NCI-H345 (cell line): ENCODE measurements at places on chromosomes 6 and 20.

DNA sequence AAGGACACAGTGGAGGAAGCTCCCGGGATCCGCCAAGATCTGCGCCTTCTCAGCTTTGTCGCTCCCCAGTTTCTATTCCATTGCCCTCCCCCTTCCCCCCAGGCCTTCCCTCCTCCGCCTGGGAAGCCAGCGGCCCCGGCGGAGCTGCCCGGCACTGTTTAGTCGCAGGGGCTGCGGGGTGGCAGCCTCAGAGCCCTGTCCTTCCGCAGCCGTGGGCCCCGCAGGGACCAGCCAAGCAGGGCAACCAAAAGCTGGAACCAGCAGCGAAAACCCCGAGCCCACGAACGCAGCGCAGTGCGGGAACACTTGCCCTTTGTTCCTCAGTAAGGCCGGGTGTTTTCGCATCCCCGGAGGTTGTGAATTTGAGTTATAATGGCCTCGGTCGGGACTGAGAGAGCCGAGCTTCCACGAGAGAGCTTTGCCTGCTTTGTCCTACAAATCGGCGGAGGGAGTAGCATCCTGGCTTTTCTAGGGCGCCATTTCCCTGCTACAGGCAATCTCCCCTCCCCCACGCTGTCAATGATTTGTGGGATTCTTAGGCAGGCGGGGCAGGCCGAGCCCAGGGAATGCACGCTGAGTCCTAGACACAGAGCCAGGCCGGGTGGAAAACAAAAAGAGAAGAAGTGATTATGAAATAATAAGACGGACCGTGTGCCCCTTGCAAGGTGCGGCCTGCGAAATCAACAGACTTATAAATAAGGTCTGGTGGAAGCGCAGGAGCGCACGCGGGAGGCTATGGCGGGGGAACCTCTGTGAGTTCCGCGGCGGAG is 4.0 kb upstream of the TUBB2B start:
- DNase-seq = peak; percentile 70

- DNase-seq = no peak
Measured at GRCh38 chr20:15937179-15937578, 636.1 kb downstream of the KIF16B start.

- DNase-seq = peak; percentile 17
Measured at GRCh38 chr6:75368151-75368779, 83.7 kb upstream of the TMEM30A start.

DNA sequence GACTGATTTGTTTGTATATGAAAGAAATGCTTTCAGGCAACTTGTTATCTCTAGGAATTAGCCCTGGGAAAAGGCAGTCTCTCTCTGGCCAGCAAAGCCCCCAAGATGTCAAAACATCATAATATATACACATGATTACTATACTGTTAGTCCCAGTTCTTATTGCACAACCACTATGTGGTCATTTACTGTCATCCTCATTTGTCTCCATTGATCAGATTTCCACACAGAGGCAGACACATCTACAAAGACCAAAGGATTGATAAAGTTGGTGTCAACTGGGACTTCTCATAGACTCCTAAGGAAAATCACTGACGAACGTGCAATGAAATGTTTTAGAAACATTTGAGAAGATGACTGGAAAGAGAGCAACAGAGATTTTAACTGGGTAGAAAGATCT is 71.9 kb upstream of the POPDC3 start:
- DNase-seq = no peak

DNA sequence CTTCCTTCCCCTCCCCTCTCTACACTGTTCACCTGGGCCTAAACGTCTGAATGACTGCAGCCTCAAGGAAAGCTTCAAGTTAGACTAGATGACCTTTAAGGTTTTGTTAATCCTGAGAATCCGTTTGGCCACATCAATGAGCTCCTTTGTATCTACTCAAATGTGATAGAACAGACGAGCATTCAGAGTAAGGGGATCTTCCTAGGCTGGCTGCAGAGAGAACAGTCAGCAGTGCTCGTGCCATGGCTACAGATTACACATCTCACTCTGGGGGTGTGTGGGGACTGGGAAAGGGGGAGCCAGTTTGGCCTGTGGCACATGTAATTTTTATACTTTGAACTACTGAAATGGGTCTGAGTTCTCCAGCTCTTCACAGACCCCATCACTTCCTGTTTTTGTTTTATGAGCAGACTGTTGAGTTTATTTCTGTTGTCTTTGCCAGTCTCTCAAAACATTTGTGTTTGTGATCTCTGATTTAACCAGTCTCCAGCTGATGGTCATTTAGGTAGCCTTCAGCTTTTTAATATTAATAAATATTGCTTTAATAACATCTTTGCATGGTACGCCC is 50.9 kb downstream of the KCNS1 start:
- DNase-seq = no peak

- peak; percentile 30 for DNase-seq
Measured at GRCh38 chr6:137705160-137706082, 161.6 kb upstream of the TNFAIP3 start.

DNA sequence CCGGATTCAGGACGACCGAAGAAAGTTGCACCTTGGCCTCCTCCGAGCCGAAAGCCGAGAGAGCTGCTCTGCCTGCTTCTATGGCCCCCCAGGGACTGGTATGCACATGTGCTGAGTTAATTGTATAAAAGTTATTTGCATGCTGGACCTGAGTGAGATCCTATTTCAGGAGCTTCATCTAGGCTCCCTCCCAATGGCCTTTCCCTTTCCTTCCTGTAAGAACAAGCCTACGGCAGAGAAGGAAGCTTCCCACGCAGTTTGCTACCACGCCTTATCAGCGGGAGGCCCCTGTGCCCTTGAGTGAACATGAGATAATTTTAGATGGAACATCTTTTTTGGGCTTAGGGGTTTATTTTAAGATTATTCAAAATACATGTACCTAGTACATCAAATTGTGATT is 65.9 kb downstream of the RIN2 start:
- no peak for DNase-seq

DNA sequence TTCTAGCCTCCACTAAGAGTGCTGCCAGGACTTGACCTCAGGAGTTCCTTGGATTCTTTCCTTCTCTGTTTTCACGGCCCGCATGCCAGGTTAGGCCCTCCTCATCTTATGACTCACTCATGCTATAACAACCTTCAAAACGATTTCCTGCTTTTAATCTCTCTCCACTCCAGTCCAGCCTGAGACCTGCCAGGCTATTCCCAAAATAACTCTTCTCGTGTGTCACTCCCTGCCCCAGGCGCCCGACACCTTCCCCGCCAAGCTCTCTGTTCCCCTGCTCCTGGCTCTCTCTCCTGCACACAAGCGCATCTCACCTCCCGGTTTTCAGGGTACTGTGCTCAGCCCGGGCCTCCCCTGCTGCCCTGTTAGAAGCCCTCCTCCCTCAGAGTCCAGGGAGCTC is 64.1 kb upstream of the RPS6KA2 start:
- DNase-seq = no peak

DNA sequence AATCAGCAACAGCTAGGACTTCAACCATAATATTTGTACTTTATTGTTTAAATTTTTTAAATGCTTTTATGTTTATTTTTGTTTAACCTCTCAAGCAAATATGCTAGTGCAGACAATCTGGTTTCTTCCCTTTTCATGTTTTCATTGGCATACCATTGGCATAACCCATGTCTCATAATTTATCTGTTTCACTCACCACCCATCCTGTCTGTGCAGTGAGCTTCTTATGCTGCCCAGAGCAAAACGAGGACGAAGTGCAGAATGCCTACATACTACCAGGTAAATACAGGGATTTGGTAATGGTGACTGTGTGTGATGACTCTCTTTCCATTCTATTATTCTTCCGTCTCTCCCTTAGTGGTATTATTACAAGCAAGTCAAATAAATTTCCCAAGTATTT is 361.4 kb upstream of the KCNQ5 start:
- DNase-seq = no peak

- DNase-seq = no peak
Measured at GRCh38 chr6:37589198-37589597, 89.5 kb upstream of the CCDC167 start.

DNA sequence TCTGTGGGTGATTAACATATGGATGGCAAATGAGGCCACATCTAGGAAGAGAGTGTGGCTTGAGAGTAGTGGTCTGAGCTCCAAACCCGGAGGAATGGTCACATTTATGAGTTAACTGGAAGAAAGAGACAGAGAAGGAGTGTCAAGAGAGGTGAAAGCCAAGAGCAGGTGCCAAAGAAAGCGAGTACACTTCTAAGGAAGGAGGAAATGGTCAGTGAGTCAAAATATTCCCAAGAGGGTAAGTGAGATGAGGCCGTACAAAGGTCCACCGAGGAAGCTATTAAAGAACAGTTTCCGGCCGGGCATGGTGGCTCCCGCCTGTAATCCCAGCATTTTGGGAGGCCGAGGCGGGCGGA is 104.5 kb upstream of the RNF24 start:
- no peak for DNase-seq

DNA sequence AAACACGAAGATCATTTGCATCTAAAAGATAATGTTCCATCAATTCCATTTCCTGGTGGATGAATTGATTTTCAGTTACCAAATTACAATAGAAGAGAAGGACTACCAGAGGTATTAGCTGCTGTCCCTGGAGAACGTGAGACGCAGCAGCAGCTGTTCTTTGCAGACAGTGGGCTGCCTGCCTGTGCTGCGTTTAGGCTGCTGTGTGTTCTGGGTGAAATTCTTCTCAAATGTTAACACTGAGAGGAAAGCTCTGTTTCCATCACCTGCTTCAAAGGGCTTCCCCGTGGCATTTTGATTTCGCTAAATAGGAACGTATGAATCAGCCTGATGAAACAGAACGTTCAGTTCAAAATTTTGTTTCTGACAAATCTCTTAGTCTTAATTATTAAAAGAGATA is 362.2 kb downstream of the C6orf118 start:
- no peak for DNase-seq

DNA sequence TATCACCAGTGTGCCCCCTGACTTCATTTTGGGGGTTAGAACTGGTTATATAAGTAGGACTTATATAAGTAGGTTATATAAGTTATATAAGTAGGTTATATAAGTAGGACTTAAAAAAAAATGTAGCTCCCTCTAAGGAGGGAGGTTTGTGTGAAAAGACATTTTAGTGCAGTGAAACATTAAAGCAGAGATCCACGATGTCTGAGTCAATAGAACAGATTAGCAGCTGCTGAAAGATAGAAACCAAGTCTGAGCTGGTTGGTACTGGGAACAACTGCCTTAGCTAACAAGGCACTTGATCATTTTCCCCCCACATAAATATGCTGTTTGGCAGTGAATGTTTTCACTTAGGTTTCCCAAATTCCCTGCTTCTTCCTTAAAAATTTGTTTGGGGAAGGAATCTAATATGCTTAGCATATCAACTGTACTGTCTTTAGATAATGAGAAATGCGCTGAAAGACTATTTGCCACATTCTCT is 2.1 kb upstream of the RPS12 start:
- DNase-seq = no peak

DNA sequence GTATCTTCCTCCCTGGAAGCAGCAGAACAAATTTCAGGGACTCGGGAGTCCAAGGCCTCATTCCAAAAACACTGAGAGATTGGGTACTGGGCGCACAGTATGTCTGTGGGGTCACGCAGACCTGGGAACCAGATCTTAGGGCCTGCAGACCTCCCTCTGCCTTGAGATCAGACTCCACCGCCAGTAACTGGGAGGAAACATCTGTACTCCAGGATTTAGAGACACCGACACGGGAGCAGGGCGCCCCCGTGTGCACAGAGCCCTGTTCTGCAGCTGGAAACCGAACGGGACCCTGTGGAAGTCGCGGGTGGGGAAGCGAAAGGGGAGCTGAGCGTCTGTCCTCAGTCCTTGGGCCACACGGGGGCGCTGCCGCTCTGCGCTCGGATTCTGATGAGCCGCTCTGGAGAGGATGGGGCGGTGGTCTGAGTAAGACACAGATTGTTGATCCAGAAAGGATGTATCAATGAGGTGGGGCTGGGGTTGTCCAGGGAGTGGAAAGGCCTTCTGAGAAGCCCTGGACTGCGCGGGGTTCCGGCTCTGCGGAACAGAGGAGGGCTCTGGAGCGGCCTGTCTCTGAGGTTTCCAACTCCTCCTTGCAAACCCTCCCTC is 35.7 kb upstream of the HLA-E start:
- peak; percentile 61 for DNase-seq

DNA sequence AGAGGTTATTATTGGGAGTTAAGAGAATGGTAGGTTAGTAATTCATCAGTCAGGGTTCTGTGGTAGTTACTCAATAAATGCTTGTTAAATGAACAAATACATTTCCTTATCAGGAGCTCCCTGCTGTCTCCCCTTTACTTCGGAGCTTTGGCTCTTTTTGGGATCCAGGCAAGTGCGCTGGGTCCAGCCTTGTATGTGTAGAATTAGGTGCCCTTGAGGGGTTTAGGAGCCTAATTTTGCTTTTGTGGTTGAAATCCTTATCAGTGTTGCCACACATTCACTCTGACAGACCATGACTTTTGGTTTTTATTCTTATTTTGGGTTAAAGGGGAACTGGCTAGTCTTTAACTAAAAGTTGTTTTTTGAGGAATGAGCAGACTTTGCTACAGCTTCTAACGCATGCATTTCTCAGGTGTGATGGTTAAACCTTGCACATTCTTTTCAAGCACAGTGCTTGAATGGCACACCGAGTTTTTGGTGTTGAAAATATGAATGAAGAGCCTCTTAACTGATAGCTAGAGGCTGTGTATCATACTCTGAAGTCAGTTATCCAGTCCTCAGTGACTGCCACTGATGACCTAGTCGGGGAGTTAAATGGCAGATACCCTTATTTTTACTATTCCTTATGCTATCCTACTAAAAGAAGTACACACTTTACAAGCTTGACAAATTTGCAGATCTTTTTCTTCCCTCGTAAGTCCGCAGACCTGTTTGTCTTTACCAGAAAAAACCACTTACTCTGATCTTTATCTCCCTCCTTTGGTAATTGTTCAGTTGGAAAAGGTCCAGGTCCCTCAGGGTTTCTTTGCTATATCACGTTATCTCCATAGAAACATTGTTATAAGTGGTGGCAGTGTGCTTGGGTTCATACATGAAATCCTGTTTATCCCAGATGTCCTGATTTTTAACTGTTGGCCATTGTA is 50.7 kb upstream of the PLCG1 start:
- peak; percentile 89 for DNase-seq

DNA sequence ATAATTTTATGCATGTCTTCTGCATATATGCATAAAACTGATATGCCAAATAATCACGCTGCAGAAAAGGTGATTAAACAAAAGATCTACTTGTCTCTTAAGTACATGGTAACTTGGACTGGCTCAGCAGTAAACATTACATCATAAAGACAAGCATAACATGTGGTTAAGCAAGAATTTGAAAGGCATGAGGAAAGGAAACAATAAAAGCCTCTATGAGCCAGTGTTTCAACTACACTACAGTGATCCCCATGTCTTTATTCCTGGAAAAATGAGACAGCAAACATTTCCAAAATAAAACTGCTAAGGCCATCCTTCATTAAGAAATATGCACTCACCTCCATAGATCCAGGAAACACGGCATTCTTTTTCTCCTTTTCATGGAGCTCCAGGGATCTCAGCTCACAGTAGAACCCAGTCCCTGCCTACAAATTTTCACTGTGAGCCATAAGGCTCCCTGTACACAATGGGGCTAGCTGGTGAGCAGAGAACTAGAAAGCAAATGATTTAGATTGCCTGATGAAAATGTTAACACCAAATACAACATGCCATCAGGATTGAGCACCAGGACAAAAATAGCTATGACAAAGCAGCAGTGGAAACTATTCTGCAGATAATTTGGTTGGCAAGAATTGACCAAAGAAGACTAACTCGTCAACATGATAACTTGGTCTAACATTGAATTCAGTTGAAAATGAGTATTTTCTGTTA is 156.1 kb downstream of the COL21A1 start:
- peak; percentile 4 for DNase-seq

- DNase-seq = no peak
Measured at GRCh38 chr20:38172408-38172807, 7.3 kb upstream of the TGM2 start.

GRCh38 chr20:50445354-50446151 is 64.6 kb upstream of the PTPN1 start:
- DNase-seq = peak; percentile 79

GRCh38 chr20:61682996-61683681 is 382.5 kb downstream of the TAF4 start:
- no peak for DNase-seq
